ENCODE measurements at places on chromosomes 4 and X.

DNA sequence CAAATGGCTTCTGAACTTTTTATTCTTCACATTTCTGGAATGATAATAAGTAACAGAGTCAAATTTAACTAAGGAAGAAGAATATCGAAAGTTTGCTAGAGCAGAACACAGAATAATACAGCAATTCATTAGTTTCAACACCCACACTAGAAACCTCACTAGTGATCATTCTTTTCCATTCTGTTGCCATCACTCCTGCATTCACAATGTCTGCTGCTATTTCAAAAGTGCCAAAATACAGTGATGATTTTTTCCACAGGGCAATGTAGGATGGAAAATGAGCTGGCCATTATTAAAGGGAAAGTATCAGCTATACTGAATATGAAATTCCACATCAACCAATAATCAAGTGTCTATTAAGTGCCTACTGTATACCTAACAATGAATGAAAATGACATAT lies 186.7 kb downstream of the USP46 start:
- DNase-seq = no peak

DNA sequence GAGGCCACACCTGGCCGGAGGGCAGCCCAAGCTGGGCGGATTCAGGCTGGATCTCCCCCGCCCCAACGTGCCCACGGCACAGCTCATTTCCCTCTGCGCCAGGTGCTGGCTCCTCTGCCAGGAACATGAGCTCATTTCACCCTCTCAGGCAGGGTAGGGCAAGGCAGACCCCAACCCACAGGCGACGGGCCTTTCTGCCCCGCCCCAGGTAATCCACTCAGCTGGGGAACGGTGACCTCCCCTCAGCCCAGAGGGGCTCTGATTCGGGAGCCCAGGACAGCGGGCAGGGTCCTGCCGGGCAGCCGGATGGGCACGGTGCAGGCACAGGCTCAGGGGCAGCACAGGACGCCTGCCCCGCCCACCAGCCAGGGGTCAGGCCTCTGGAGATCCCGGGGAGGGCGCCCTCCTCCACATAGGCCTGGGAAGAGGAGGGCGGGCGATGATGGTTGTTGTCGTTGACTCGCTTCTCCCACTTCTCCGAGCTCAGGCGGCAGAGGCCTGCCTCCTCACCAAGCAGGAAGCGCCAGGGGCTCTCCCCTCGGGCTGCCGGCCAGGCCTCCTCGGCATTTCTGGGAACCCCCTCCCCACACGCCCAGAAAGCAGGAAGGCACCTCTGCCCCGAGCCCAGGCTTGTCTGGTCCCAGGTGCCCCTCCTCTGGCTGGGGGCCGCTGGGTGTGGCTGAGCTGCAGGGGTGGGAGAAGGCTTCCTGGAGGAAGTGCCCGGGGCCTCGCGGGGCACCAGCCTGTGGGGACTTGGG lies 31.1 kb downstream of the TACC3 start:
- peak; percentile 83 for DNase-seq

DNA sequence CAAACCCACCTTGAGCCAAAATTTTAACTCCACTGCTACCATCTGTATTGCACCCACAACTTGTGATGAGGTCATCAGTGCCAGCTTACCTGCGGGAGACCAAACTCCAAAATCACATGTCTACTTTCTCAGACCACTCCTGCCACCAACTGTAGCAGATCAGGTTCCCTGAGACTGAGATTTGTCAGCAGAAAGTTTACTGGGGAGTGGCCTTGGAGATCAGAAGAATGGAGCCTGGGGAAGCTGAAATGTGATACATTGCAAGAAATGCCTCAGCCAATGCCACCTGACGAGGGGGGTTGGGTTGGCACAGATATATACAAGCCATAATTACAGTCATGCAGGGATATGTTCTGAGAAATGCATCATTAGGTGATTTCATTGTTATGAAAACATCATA lies 19.1 kb downstream of the HAUS3 start:
- DNase-seq = no peak

DNA sequence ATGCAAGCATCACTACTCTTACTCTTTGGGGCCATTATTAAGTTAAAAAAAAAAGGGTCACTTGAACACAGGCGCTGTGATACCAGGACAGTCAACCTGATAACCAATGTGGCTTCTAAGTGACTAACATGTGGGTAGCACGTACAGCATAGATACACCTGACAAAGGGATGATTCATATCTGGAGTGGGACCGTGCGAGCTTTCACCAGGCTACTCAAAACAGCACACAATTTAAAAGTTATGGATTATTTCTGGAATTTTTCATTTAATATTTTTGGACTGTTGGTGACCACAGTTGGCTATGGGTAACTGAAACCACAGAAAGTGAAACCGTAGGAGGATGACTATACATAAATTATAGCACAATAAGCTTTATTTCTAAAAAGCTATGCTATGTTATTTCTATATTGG lies 113.8 kb upstream of the STIM2 start:
- no peak for DNase-seq

GRCh38 chrX:46913667-46914066 lies 1.4 kb downstream of the JADE3 start:
- peak; percentile 30 for DNase-seq

- DNase-seq = no peak
Measured at GRCh38 chr4:36337665-36338185, 56.3 kb downstream of the DTHD1 start.

- no peak for DNase-seq
Measured at GRCh38 chr4:39037491-39037825, 5.2 kb upstream of the TMEM156 start.

DNA sequence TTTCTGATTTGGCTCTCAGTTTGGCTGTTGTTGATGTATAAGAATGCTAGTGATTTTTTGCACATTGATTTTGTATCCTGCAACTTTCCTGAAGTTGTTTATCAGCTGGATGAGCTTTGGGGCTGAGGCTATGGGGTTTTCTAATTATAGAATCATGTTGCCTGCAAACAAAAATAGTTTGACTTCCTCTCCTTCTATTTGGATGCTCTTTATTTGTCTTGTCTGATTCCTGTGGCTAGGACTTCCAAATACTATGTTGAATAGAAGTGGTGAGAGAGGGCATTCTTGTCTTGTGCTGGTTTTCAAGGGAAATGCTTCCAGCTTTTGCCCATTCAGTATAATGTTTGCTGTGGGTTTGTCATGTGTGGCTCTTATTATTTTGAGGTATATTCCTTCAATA lies 734.7 kb upstream of the FAM241A start:
- DNase-seq = no peak

DNA sequence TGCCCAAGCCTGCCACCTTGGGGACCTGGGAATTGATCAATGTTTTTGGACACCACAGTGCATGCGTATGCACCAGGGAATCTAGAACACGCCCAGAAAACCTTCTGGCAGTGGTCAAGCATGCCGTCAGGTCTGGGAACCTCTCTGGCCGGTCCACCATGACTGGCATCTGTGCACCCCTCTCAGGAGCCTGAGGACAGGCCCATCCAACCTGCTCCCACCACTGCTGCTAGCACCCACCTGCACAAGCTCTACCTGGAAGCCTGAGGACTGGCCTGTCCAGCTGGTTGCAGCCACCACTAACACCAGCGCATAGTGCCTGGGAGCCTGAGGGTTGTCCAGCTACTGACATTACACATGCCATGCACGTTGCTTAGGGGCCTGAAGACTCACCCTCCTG lies 162.1 kb upstream of the GALNTL6 start:
- DNase-seq = no peak

Measured in H7 (cell line).